T-helper 2 cell treated with Interferon-gamma antibody and Interleukin-4, amounts not matched to agents 5 μg/mL and 100 μg/mL, for 36 hours (primary cell): ENCODE measurements at places on chromosomes 11 and 22.

DNA sequence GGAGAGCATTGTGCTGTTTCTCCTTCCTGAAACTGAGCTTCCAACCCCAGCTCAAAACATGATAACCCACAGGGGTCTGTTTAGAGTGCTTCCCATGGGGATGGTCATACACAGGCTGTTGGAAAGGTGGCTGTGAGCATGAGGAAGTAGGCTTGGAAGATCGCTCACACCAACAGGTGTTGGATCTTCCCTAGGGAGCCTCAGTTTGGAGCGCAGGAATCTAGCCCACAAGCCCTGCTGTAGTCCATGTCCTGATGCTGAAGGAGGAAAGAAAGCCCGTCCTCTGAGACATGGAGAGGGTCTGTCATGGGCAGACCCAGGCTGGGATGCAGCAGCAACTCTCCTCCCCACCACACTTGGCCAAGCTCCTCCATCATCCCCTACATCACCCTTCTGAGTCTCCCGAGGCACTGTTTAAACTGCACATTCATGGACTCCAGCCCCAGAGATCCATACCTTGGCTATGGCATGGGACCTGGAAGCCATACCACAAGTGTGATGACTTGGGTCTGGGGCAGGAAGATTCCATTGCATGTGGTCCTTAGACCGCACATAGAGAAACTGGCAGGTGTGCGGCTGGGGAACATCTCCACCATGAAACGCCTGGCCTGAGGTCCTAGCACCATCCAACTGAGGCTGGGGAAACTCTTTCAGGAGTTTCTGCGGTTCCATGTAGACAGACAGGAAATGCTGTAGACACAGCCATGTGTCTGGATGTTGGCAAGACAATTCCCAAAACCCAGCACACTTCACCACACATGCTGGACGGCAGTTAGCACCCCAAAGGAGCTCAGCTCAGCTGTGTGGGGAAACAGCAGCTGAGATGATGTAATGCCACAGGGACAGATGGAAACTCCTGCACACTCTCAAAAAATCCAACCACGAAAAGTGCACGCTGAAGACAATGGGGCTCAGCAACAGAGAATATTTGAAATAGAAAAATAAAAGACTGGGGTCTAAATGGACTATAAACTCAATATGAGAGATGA lies 27.6 kb upstream of the TTC12 start:
- no peaks in the 10 kb centered on the region for H3K4me1 ChIP-seq
- H3K27ac ChIP-seq, result no peak overlapping the region
- H3K4me3 ChIP-seq, result no peak overlapping the region
- no peak for DNase-seq
- H3K27me3 ChIP-seq, result peaks cover 4% of the 10 kb centered on the region
- H3K36me3 ChIP-seq, result no peaks in the 10 kb centered on the region

GRCh38 chr11:18065572-18065971 lies 19.5 kb upstream of the TPH1 start:
- H3K4me1 ChIP-seq, result no peaks in the 10 kb centered on the region
- no peak for DNase-seq
- no peaks in the 10 kb centered on the region for H3K27me3 ChIP-seq
- H3K27ac ChIP-seq, result no peak overlapping the region
- H3K36me3 ChIP-seq, result no peaks in the 10 kb centered on the region
- H3K4me3 ChIP-seq, result no peak overlapping the region

DNA sequence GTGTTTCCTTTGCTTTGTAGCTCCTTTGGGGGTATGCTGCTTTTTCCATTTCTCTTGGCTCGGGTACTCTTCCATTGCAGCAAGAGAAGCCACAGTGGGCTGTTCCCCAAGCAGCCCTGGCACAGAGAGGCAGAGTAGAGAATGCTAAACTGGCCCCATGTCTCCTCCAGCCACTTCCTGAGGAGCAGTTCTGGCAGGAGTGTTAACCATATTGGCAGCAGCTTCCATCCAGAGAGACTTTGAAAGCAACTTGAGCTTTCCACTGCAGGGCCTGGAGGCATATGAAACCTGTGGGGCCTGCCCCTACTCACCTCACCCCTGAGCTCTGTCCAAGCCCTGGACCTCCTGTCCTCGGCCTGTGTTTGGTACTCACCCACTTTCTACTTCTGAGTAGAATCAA lies 61.8 kb downstream of the ALX4 start:
- H3K4me3 ChIP-seq, result no peak overlapping the region
- no peak for DNase-seq
- no peak overlapping the region for H3K27ac ChIP-seq
- H3K27me3 ChIP-seq, result no peaks in the 10 kb centered on the region
- no peaks in the 10 kb centered on the region for H3K4me1 ChIP-seq

- no peaks in the 10 kb centered on the region for H3K36me3 ChIP-seq
- DNase-seq, result no peak
- H3K4me3 ChIP-seq, result no peak overlapping the region
Measured at GRCh38 chr22:50704510-50705218, 32.0 kb downstream of the SHANK3 start.

DNA sequence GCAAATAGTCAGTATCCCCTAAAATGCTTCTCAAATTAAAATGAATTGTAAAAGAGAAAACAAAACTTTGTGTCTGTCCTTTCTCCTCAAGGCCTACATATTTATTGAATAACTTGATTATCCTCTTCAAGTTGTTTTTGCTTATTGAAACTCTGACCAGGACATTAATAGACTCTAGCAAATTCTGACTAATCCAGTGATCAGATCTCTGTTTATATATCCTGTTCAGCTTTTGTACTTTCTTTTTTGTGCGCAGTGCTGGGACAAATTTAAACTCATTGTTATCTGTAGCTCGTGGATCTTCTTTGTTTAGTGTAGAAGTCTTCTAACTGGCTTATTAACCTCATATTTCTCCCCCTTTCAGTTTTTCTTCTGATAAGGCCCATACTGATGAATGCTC lies 139.9 kb upstream of the SORL1-AS1 start:
- no peak for DNase-seq
- no peak overlapping the region for H3K4me3 ChIP-seq
- H3K27me3 ChIP-seq, result no peaks in the 10 kb centered on the region
- H3K27ac ChIP-seq, result peak overlapping the region; percentile 33
- H3K4me1 ChIP-seq, result peaks cover 14% of the 10 kb centered on the region
